ENCODE measurements at places on chromosomes 2 and 18.

GRCh38 chr2:46984642-46985476 lies 69.3 kb upstream of the MCFD2 start:
- peak; percentile 48 for DNase-seq

GRCh38 chr2:230944123-230944653 lies 19.1 kb upstream of the GPR55 start:
- DNase-seq, result peak; percentile 36

GRCh38 chr2:118577202-118577601 lies 270.2 kb downstream of the EN1 start:
- no peak for DNase-seq

GRCh38 chr2:44949329-44950151 lies 8.0 kb downstream of the SIX3 start:
- no peak for DNase-seq

DNA sequence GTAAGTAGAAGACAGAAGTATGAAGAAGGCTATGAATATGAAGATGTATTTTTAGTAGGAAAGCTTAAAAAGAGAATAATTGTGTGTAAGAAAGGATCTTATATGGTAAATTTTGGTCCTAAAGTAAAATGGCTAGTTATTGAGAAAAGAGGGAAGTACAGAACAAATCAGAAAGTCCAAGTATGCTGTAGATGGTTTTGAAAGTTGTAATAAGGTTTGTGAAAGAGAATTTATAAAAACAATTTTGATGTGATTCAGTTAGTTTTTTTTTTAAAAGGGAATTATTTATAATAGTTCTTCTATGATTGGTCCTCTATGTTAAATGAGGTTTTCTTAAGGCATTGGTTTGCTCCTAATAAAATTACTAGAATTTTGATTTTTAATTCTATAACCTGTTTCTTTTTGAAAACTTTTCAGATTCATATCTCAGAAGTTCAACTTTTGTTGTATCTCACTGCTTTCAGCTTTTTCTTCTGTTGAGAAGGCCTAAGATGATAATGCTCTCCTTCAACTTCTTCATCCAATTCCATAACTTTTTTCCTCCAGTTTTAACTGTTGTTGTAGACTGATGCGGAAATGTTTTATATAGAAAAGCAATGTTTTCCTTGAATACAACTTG lies 322.7 kb downstream of the NOL4 start:
- DNase-seq, result no peak

DNA sequence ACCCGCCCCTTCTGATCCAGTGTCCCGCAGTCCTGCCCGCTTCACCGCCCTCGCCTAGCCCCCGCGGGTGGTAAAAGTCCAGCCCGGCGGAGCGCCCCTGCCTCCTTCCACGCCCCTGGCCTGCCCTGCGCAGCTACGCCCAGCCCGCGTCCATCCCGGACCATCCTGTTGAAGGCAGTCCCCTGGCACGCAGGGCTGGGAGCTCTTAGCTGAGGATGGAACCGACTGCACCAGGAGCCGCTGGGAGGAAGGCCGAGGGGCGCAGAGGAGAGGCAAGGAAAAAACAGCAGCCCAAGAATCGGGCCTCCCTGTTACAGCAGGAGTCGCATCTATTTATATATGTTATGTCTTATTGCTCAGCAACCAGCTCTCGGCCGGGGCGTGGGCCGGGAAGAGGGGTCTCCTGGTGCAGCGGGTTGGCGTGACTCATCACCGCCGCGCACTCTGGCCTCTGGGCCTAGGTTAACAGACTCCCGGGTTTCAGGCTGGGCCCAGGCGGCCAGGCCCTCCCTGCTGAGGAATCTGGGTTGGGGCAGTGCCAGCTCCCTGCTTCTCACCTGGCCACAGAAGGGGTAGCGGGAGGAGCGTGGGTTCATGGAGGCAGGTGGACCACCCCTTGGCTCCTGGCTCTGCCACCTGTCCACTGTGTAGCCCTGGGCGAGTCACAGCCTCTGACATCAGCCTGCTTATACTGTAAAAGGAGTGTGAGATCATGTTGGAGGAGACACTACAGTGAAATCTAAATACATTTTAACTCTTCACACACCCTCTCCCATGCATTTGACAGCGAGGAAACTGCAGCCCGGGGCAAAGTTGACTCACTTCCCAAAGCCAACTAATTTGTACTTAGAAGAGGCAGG lies 13.4 kb upstream of the MAP3K2 start:
- DNase-seq, result no peak

GRCh38 chr18:9506046-9506792 lies 30.9 kb downstream of the RALBP1 start:
- DNase-seq, result no peak

DNA sequence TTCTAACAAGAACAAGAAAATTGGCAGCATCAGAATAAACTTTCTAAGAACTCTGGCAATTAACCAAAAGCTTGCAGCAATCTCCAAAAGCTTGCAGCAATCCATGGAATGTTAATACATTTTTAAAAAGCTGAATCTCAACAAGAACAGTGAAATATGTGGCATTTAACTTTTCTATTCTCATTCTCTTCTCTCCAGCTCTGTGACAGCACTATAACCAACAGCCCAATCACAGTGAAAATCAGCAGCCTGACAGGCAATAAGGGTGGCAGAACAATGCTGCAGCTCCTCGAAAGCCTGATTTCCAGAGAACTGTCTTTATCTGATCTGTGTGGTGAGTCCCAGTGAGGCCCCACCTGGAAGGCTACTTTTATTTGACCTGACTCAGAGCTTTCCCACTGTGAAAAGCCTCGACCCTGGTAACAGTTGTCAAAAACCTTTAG lies 60.0 kb downstream of the TMEM131 start:
- no peak for DNase-seq

- no peak for DNase-seq
These were observed 4.7 kb upstream of the THNSL2 start for GRCh38 chr2:88165332-88166003.

DNA sequence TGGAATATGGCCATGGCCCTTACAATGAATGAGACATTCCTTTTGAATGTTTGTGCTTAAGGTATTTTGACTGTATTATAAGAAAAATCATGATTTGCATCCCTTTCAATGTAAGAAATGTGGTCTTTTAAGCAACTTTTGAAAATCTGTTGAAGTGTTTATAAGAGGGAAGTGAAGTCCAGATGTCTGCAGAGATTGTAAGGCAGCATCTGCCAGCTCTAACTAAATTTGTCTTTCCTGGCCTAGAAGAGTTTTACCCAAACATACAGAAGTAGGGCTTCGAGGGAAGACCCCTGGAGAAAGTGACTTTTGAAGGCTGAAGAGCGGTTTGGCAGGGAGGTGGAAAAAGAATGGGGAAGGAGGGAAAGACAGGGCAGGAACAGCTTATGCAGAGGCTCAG lies 12.2 kb downstream of the EML6 start:
- DNase-seq, result no peak

GRCh38 chr2:212364112-212364985 lies 174.3 kb downstream of the ERBB4 start:
- no peak for DNase-seq

GRCh38 chr2:237154082-237154638 lies 68.5 kb downstream of the COPS8 start:
- peak; percentile 49 for DNase-seq

DNA sequence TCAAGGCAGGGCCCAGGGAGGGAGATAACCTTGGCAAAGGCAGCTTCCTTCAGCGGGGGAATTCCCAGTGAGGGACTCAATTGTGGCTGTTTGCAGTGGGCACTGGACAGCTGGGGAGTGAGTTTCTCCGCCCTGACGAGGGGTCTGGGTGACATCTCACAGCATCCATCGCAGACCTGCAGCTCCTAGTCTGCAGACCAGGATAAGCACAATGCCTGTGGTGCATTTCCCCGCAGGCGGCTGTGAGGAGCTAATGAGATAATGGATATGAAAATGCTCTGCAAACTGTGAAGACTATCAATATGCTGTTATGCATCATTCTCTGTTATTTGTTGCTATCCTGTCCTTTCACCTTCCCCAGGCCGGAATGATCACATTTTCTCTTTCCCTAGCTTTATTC lies 30.0 kb upstream of the CYP1B1 start:
- no peak for DNase-seq

DNA sequence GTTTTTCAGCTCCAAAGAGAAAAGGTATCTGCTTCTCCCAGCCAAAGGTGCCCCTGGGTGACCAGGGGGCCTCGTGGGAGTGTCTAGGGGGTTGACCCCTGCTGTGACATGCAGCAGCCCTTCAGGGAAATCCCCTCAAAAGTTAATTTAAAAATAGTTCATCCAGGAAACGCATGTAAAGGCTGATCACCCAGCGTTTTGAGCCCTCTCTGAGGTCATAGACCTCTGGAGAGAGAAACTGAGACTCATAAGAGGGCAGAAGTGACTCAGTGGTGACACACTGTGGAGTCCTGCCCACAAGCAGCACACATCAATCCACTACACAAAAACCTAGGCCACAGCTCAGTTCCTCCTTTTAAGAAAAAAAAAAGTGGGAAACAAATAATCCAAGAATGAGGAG lies 11.9 kb downstream of the GAL3ST2 start:
- DNase-seq, result peak; percentile 61

DNA sequence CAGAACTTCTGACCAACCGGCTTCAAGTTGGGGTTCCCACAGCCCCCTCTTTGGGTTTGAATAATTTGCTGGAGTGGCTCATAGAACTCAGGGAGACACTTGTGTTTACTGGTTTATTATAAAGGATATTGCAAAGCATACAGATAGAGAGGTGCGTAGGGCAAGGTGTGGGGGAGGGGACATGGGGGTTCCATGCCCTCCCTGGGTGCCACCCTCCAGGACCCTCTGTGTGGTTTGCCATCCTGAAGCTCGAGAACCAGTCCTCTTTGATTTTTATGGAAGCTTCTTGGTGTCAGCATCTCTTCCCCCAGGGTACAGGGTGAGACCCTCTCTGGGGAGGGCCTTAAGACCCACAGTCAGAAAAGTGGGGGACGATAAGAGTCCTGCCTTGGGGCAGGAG lies 38.8 kb downstream of the ITGB1BP1 start:
- no peak for DNase-seq

DNA sequence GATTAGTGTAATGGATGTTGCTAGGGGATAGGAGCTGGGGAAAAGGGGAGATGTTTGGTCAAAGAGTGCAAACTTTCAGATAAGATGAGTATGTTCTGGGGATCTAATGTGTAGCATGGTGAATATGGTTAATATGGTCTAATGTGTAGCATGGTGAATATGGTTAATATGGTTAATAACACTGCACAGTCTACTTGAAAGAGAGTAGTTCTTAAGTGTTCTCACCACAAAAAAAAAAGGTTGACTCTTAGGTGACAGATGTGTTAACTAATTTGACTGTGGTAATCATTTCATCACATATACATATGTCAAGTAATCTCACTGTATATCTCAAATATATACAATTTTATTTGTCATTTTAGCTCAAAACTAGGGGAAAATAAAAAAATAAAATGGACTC lies 121.3 kb upstream of the CD226 start:
- DNase-seq, result no peak

GRCh38 chr18:66395671-66396218 lies 208.1 kb downstream of the CDH19 start:
- no peak for DNase-seq

GRCh38 chr2:43228756-43229659 lies 2.6 kb upstream of the ZFP36L2 start:
- DNase-seq, result no peak

DNA sequence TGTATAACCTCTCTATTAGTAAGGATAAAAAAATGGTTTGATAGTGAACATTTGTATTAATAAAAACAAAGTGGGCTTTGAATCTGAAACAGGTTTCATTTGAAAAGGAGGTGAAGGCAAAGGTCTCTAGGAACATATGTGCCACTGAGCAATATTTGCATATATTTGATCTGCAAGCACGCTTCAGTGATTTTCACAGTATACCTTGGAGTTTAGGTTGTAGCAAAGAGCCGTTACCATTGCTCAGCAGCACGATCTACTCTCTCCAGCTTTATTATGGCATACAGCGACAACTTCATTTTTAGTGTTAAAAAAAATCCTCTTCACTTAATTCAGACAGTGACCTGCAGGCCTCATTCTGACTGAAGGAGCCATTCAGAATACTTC lies 75.8 kb upstream of the ZEB2 start:
- no peak for DNase-seq

DNA sequence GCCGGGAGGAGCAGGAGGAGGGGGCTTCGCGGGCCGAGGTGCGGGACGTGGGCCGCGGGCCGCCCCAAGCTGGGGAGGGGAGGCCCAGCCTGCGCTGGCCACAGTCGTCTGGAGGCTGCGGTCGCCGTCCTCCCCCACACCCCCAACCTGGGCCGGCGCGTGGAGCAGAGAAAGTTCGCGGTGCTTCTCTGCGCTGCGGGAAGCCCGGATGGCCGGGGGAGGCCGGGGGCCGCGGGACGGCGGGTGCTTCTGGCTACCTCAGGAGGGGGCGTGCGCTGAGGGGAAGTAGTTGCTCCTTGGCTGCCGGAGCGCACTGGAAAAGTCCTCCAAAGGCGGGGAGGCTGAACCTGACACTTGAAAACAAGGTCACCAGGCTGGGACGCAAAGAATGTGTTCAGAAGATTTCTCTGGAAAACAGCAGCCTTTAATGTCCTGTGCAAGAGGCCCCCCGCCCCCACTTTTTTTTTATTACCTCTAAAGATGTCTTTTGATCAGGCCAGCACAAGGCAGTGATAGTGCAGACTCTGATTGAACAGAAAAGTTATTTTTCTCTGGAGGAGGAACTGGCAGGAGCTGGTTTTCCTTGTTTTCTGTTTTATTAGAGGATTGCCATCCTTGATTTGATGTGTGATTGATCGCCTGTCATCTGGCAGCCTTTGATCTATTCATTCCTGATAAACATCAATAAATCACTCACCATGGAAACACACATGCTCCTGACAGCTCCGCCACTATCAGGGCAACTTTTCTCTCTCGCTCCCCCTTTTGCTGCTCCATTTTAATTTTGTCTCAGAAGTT lies 1.6 kb downstream of the TSHZ1 start:
- no peak for DNase-seq

DNA sequence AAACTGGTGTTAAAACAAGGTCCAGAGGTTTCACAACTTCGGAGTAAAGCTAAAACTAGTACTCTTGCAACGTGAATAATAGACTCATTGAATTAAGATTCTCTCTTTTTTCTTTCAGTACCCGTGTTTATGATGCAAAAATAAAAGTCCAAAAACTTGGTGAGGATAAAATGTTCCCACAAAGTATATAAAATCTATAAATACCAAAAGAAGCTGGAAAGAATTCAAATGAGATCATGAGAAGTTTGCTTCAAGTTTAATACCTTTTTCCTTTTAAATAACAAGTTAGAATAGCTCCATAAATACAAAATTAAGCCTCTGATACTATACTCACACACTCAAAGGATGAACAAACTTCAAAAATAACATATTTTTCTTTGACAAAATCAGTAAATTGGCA lies 34.0 kb downstream of the METTL4 start:
- no peak for DNase-seq

DNA sequence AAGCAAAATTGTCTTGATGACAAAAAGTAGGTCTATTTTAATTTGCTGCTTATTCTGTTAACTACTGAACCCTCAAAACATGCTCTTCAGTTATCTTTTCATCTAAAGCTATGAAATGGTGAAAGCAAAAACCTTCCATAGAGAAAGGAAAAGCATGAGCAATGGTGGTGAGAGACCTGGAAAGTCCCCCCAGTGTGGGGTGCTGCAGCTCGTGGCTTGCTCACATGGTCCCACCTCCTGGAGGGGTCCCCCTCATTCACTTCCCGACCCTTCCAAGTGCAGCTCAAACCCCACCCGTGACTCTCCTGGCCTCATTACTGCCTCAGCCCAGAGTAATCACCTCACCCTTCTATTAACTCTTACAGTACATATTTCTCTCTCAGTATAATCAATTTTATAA lies 301.8 kb upstream of the HNRNPA3 start:
- DNase-seq, result no peak

All from activated T-cell treated with anti-CD3 and anti-CD28 coated beads for 24 hours (primary cell).